ENCODE measurements at places on chromosomes 2 and 18. TPM values are rescaled to one million over a fixed set of nuclear protein-coding genes. Genes with fewer than 3 reads are reported as not detected.

DNA sequence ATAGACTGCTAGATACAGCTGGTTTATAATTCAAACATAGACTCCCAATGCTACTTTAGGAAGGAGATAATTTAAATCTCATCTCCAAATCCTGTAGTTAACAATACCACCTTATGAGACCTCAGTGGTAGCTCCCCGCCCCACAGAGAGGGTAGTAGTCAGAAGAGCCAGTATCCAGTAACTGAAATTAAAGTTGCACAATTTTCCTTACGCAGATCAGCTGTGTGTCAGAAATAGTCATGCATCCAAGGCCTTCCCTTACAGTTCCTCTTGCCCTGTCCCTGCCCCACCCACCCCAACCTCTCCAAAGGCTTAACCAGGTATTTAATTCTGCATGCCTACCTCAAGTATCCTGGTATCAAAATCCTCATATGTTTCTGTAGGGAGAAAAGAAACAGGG, 15.5 kb downstream of the MRPS5 start:
- no peaks in the 10 kb centered on the region for H3K4me1 ChIP-seq
- no peaks in the 10 kb centered on the region for H3K27me3 ChIP-seq

GRCh38 chr2:46852598-46852997, 63.0 kb downstream of the MCFD2 start:
- no peak for DNase-seq
- no peak overlapping the region for H3K4me3 ChIP-seq
- H3K36me3 ChIP-seq: no peaks in the 10 kb centered on the region
- H3K27me3 ChIP-seq: no peaks in the 10 kb centered on the region

DNA sequence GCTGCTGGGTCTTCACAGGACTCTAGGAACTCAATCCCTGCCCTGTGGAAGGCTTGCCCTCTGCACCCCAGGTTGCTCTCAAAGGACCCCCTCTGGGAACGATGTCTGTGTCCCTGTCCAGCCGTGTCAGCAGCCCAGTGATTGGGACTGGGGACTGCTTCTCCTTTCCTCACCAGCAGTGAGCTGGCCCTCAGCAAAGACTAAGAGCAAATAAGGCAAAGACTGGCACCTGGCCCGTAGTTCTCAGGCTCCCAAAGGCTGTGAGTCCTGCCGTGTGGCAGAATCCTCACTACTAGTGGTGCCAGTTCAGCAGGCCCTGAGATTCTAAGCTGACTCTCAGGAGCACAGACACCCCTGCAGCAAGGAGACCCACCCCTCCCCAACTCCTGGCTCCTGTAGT, 47.8 kb downstream of the TMEM163 start:
- no peaks in the 10 kb centered on the region for H3K27me3 ChIP-seq
- no peak overlapping the region for H3K4me3 ChIP-seq
- no peaks in the 10 kb centered on the region for H3K36me3 ChIP-seq
- no peak for DNase-seq

GRCh38 chr2:39405364-39405763, 31.7 kb downstream of the MAP4K3 start:
- H3K4me3 ChIP-seq: no peak overlapping the region
- no peak overlapping the region for H3K27ac ChIP-seq
- H3K27me3 ChIP-seq: no peaks in the 10 kb centered on the region
- H3K36me3 ChIP-seq: no peaks in the 10 kb centered on the region

DNA sequence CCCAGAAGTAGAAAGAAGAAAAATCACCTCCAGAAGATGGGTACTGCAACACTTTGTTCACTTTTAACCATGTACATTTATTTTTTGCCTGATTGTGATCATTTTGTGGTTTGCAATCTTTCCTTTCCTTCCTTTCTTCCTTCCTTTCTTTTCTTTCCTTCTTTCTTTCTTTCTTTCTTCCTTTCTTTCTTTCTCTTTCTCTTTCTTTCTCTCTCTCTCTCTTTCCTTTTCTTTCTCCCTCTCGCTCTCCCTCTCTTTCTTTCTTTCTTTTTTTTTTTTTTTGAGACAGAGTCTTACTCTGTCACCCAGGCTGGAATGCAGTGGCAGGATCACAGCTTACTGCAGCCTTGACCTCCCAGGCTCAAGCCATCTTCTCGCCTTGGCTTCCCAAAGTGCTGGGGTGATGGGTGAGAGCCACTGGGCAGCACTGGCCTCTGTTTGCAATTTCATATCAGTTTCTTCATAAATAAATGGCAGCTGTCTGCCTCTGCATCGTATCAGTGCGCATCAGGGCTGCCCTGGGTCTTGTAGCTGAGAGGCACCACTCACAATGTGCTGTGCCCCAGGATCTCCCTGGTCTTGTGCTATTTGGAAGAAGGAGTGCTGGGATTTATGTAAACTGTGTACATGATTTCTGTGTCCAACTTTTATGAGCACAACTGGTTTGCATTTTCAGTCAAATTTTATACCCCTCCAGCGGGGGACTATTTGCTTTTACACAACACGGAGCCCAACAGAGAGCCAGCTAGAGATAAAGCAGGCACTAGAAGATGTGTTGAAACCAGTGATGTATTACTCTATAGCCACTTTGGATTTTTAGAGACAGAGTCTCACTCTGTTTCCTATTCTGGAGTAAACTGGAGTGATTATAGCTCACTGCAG, 6.9 kb upstream of the LIMS2 start:
- no peak overlapping the region for H3K27ac ChIP-seq
- peaks cover 7% of the 10 kb centered on the region for H3K27me3 ChIP-seq

GRCh38 chr2:8203364-8203763, 478.5 kb upstream of the ID2 start:
- H3K27ac ChIP-seq: no peak overlapping the region
- H3K36me3 ChIP-seq: no peaks in the 10 kb centered on the region
- H3K4me3 ChIP-seq: peak overlapping the region; percentile 4

DNA sequence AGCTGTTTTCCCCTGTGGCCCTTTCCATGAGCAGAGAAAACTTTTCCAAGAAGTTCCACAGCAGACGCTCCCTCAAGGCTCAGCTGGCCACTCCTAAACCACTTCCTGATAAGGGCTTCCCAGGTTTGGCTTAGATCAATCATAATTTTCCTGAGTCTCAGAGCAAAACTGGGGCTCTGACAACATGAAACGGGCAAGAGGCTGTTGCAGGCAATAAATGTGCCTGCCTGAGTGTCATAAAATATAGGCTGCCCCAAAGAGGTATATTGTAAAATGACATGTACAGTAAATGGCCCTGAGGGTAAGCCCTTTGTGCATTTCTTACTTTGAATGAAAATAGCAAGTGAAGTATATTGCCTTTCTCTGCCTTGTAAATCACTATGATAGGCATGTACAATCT, 105.6 kb upstream of the UXS1 start:
- H3K4me3 ChIP-seq: no peak overlapping the region
- no peak for DNase-seq
- no peak overlapping the region for H3K27ac ChIP-seq

TTC32 gene
- polyA plus RNA-seq: 9.1 TPM

GRCh38 chr2:176557821-176558220, 288.6 kb downstream of the MTX2 start:
- H3K36me3 ChIP-seq: no peaks in the 10 kb centered on the region
- no peak overlapping the region for H3K4me3 ChIP-seq
- DNase-seq: no peak
- no peak overlapping the region for H3K27ac ChIP-seq
- peaks cover 6% of the 10 kb centered on the region for H3K4me1 ChIP-seq

MAP3K19 gene
- polyA plus RNA-seq: not detected

- DNase-seq: no peak
- H3K27me3 ChIP-seq: no peaks in the 10 kb centered on the region
- H3K36me3 ChIP-seq: no peaks in the 10 kb centered on the region
- H3K4me1 ChIP-seq: no peaks in the 10 kb centered on the region
These were observed 577.3 kb downstream of the SATB2 start for GRCh38 chr2:198880421-198880820.

RNU2-63P gene
- not detected for polyA plus RNA-seq

ACMSD gene
- polyA plus RNA-seq: not detected

SPHKAP gene
- polyA plus RNA-seq: not detected
